ENCODE measurements at places on chromosomes 1 and 21.

DNA sequence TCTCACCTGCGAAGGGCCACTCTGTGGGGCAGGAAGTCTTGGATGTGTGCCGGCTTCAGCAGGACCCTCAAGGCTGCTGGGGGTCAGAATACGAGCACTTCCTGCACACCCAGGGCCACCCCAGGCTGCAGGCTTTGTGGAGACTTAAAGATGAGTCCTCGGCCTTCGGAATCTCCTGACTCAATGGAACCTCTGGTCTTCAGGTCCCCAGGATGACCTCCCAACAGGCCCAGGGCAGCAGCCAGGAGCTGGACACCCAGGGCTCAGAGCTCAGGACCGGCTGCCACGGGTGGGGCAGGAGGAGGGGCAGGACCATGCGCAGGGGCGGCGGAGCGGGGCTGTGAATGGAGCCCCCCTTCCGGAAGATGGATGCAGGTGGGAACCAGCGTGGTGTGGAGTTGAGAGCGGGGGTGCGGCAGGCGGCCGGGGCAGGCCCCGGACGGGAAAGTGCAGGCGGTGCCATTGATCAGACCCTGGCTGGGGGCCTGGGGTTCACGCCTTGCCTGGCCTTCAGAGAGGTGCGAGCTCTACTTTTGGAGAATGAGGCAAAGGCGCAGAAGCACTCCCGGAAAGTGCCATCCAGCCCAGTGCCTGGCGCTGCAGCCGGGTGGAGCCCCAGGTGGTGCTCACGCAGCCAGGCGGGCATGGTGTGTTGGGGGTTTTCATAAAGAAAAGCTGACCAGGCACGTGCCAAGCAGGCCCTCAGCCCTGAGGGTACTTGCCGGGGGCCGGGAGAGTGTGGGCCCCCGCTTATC lies 10.4 kb downstream of the COL18A1 start:
- no peak for DNase-seq

- no peak for DNase-seq
These were observed 147.4 kb upstream of the KRTAP19-8 start for GRCh38 chr21:31185663-31186062.

DNA sequence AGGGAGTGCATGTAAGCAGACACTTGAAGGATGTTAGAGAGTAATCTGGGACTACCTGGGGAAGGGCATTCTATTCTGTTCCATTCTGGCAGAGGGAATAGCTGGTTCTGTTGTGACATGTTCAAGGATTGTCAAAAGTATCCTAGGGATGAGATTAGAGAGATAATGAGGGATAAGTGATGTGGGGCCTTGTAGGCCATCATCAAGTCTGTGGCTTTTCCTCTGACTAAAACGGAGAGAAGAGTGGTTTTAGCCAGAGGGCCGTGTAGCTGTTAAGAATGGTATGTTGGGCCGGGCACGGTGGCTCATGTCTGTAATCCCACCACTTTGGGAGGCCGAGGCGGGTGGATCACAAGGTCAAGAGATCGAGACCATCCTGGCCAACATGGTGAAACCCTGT lies 23.6 kb downstream of the TGFB2 start:
- no peak for DNase-seq

GRCh38 chr1:147612366-147612765 lies 58.0 kb downstream of the ACP6 start:
- no peak for DNase-seq

GRCh38 chr21:42073145-42074099 lies 2.3 kb downstream of the UMODL1 start:
- no peak for DNase-seq
